ENCODE measurements at places on chromosomes 4 and X.

DNA sequence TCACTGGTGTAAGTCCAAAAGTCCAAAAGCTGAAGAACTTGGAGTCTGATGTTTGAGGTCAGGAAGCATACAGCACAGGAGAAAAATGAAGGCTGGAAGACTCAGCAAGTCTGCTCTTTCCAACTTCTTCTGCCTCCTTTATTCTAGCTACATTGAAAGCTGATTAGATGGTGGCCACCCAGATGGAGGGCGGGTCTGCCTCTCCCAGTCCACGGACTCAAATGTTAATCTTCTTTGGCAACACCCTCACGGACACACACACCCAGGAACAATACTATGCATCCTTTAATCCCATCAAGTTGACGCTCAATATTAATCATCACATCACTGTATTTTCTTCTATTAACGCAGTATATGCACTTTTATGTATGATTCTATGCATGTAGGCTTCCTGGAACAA, 931.6 kb upstream of the GRIA3 start:
- DNase-seq: no peak

DNA sequence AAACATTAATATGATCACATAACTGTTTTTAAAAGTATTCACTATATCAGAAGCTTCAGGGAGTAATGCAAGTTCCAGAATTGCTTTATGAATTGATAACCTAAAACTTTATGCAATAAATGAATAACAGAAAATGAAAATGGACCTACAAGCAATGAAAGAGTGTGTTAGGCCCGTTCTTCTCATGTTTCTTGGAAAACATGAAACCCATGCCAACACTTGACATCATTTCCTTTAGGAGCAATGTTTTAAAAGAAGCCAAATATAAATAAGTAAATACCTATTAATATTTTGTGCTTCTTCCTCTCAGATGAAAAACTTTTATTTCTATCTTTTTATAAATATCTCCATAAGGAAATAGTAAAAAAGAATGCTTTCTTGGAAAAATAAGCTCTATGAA, 123.0 kb upstream of the GALNT7 start:
- no peak for DNase-seq

GRCh38 chr4:112257098-112257497, 25.5 kb downstream of the AP1AR start:
- DNase-seq: no peak

DNA sequence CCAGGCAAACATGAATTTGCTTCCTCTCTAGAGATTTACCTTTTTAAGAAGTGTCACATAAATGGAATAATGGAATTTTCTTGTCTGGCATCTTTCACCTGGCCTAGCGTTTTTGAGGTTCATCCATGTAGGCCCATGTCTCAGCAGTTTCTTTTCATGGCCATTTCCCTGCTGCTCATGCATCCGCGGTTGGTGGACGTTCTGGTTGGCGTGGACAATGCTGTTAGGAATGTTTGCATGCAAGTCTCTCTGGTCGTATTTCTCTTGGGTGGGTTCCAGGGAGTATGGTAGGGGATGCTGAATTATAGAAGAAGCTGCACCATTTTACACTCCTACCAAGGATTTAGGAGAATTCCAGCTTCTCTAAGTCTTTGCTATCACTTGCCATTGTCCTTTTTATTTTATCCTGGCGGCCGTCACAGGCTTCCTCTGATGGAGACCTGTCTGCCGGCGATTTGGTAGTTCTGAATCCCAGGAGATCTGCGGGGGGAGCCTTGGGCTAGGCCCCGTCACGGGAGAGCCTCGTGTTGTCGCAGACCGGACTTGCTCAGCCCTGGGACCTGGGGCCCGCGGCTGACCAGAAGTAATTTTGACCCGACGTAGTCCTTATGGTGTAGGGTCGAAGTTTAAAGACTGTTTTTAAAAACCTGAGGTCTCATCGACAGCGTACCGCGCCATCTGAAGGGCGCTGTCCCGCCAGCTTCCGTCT, 56.9 kb upstream of the TADA2B start:
- no peak for DNase-seq

GRCh38 chr4:104330125-104330905, 164.4 kb downstream of the CXXC4 start:
- no peak for DNase-seq

Data from stimulated activated CD4-positive, alpha-beta T cell treated with anti-CD3 and anti-CD28 coated beads, Interleukin-1b, Interleukin-23, amount 100 ng/mL, for 48 hours (primary cell).